Immature natural killer cell (primary cell): ENCODE measurements at places on chromosomes 6 and 20. TPM values are rescaled to one million over a fixed set of nuclear protein-coding genes. Genes with fewer than 3 reads are reported as not detected.

- H3K27me3 ChIP-seq, result no peaks in the 10 kb centered on the region
- no peak overlapping the region for H3K4me3 ChIP-seq
- no peak overlapping the region for H3K27ac ChIP-seq
- no peak for DNase-seq
- peaks cover 7% of the 10 kb centered on the region for H3K36me3 ChIP-seq
These were observed 33.7 kb downstream of the RNF146 start for GRCh38 chr6:127300411-127300810.

- H3K4me3 ChIP-seq, result no peak overlapping the region
- no peak overlapping the region for H3K27ac ChIP-seq
- no peaks in the 10 kb centered on the region for H3K27me3 ChIP-seq
- H3K4me1 ChIP-seq, result no peaks in the 10 kb centered on the region
- no peak for DNase-seq
These were observed 28.8 kb downstream of the AK9 start for GRCh38 chr6:109662192-109662591.

IL20RA gene
- not detected for polyA plus RNA-seq

DNA sequence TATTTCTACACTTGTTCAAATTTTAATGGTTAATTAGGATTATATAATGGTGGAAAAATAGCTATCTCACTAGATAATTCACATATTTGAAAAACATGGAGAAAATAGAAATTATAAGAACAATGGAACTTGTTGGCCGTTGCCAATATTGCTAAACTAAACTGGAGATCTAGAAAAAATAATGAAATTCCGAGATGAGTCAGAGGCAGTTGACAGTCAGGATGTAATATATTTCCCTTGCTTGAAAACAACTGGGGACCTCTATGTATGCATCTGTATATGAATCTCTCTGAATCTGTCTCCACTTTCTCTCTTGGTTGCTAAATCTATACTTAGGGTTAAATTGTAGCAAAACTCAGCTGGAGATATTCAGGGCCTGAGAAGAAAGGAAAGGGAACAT lies 1108.2 kb upstream of the GJE1 start:
- no peaks in the 10 kb centered on the region for H3K36me3 ChIP-seq
- no peak overlapping the region for H3K4me3 ChIP-seq
- H3K27me3 ChIP-seq, result no peaks in the 10 kb centered on the region
- H3K4me1 ChIP-seq, result no peaks in the 10 kb centered on the region
- no peak overlapping the region for H3K27ac ChIP-seq

DNA sequence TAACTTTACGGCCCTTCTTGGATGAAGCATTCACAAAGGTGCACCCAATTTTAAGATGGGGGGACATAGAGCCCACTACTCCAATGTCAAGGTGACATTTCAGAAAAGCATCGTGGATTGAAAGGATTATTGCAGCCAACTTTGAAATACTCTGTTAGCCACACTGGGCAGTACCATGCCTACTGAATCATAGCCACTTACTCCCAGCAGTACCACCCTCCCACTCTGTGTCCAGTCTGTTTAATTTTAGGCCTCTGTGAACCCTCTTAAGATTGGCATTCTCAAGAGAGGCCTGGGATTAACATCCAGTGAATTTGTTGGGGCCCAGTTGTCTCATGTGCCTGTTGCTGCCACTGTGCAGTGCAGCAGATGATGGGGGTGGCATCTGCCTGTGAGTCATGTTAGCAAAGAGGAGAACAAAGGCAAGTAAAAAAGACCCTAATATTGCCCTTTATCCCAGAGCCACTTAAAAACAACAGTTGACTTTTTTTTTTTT lies 11.2 kb upstream of the HDAC2 start:
- H3K27me3 ChIP-seq, result no peaks in the 10 kb centered on the region
- H3K36me3 ChIP-seq, result no peaks in the 10 kb centered on the region
- H3K4me3 ChIP-seq, result no peak overlapping the region
- no peak for DNase-seq

GRCh38 chr20:14698125-14698524 lies 360.7 kb upstream of the FLRT3 start:
- H3K4me1 ChIP-seq, result no peaks in the 10 kb centered on the region
- no peak for DNase-seq
- H3K27me3 ChIP-seq, result no peaks in the 10 kb centered on the region

LHFPL5 gene
- polyA plus RNA-seq, result not detected

- peak overlapping the region; percentile 83 for H3K4me3 ChIP-seq
- peaks cover 56% of the 10 kb centered on the region for H3K36me3 ChIP-seq
- H3K27ac ChIP-seq, result peak overlapping the region; percentile 98
- DNase-seq, result peak; percentile 88
- peaks cover 97% of the 10 kb centered on the region for H3K4me1 ChIP-seq
These were observed 11.8 kb downstream of the CST7 start for GRCh38 chr20:24960861-24961260.

EPHA7 gene
- polyA plus RNA-seq, result not detected

OTOR gene
- not detected for polyA plus RNA-seq

DNA sequence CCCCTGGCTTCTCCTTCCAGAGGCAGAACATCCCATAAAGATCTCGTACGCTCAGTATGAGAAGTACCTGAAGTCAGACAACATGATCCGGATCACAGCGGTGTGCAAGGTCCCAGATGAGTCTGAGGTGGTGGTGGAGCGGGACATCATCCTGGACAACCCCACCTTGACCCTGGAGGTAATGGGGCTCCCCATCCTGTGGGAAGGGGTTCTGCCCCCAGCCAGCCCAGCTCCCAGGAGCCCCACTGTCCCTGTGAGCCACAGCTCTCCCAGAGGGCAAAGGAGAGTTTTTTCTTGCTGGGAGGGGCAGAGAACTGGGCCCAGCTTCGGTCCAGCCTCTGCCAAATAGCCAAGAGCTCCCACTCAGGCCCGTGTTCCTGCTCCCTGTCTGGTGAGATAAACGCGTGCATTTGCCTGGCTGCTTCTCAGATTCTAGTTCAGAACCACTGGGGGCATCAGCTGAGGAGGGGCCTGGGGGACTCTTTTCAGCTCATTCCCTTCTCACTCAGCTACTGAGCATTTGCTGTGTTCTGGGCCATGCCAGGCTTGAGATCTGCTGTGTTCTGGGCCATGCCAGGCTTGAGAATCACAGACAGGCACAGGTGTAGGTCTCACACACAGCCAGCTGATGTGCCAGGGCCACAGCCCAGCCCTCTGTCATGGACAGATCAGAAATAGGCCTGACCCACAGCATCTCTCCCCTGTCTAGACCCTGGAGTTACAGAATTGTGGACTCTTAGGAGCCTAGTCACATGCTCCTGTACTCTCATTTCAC lies 39.5 kb downstream of the TGM3 start:
- H3K4me1 ChIP-seq, result no peaks in the 10 kb centered on the region
- no peak overlapping the region for H3K4me3 ChIP-seq
- H3K27me3 ChIP-seq, result peaks cover 2% of the 10 kb centered on the region
- DNase-seq, result no peak
- H3K36me3 ChIP-seq, result no peaks in the 10 kb centered on the region

AIF1 gene
- 6.6 TPM for polyA plus RNA-seq

- no peaks in the 10 kb centered on the region for H3K4me1 ChIP-seq
- no peak overlapping the region for H3K27ac ChIP-seq
- DNase-seq, result no peak
- H3K36me3 ChIP-seq, result no peaks in the 10 kb centered on the region
These were observed 89.7 kb downstream of the KCNB1 start for GRCh38 chr20:49392745-49393144.

DNA sequence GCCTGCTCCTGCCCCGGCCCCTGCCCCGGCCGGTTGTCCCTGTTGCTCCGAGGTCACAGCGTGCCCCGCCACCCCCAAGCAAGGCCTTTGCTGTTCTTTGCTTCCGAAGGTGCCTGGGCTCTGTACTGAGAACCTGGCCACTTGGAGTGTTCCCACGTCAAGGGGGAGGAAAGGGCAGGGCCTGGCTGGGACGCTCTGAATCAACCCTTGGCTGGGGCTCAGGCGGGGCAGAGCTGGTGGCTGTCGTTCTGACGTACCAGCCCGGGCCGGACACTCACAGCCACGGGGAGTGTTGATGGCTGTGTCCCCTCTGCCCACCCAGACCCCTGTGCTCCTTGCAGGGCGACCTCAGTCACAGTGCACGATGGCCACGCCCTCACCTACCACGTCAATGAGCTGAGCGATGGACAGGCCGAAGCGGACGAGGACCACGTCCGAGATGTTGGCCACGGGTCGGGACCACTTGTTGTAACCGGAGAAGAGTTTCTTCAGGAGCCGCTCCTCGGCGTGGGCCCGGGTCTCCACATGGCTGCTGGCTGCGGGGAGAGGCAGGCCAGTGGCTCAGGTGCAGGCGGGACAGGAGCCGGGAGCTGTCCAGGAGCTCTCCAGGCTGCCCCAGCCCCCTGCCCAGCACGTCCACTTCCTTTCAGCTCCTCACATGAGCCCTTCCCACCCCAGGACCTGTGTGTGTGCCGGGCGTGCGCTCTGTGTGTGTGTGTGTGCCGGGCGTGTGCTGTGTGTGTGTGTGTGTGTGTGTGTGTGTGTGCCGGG lies 1.8 kb downstream of the CHRNA4 start:
- no peak overlapping the region for H3K27ac ChIP-seq
- peaks cover 6% of the 10 kb centered on the region for H3K27me3 ChIP-seq
- no peak for DNase-seq
- no peak overlapping the region for H3K4me3 ChIP-seq
- no peaks in the 10 kb centered on the region for H3K36me3 ChIP-seq

DNA sequence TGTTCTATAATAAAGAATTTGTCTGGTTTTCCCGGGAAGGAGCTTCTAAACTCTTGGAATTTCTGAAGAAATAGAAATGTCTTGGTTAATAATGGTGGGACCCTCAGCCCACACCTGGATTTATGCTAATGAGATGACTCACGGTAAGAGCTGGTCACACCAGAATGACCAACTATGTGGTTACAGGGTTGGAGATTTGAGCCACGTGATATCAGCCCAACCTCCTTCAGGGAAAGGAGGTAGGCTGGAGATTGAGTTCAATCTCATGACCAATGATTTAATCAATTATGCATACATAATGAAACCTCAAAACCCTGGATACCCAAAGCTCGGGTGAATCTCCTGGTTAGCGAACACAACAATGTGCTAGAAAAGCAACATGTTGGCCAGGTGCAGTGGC lies 22.1 kb upstream of the CDKN1A start:
- DNase-seq, result no peak
- H3K27ac ChIP-seq, result no peak overlapping the region
- H3K4me3 ChIP-seq, result no peak overlapping the region

DNA sequence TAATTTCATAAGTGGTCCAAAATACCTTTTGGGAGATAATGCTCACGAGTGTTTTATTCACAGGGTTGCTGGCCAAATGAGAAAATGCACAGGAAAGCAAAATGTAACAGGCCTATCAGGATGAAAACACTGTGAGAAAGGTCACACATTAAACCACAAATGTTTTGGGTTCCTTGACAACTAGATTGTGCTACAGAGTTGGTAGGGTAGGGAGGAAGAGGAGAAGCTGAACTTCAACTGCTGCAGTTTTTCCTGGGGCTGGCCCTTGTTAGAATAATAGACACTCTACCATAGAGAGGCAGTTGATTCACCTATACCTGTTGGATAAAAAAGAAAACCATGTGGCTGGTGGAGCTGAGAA lies 28.1 kb upstream of the PAQR8 start:
- peak overlapping the region; percentile 95 for H3K27ac ChIP-seq
- peak overlapping the region; percentile 80 for H3K4me3 ChIP-seq
- no peaks in the 10 kb centered on the region for H3K36me3 ChIP-seq
- no peaks in the 10 kb centered on the region for H3K27me3 ChIP-seq
- H3K4me1 ChIP-seq, result peaks cover 66% of the 10 kb centered on the region
- peak; percentile 52 for DNase-seq
